NT2/D1 (cell line): ENCODE measurements at places on chromosomes 5 and 9.

DNA sequence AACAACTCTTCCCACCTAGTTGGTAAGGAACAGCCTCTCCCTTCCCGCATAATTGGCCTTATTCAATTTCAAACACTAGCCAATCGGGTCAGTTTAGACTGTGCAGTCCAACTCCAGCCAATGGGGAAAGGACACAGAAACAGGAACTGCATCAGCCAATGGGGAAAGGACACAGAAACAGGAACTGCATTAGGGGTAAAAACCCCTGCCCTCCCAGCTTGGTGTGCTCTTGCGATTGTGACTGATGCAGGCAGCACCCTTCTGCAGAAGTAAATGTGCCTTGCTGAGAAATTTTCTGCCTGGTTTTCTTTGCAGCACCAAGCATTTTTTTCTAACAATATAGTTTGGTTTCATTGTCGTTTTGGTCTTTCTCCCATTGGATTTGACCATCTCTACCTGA lies 8.5 kb upstream of the GLT6D1 start:
- DNase-seq: no peak

GRCh38 chr9:17744786-17745185 lies 165.9 kb downstream of the SH3GL2 start:
- DNase-seq: peak; percentile 33

DNA sequence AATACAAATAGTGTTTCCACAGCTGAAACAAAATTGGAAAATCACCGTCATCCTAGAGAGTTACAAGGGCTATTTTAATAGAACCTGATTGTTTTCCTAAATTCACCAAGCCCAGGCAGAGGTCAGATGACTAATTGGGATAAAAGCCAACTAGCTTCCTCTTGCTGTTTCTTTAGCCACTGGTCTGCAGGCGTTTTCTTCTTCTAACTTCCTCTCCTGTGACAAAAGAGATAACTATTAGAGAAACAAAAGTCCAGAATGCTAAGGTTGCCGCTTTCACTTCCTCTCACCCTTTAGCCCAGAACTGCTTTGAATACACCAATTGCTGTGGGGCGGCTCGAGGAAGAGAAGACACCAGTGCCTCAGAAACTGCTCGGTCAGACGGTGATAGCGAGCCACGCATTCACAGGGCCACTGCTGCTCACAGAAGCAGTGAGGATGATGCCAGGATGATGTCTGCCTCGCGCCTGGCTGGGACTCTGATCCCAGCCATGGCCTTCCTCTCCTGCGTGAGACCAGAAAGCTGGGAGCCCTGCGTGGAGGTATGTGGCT lies at the start of gene TLR4:
TLR4 (plus strand) TSS at position 380 of the 552 bp plus-strand sequence; CDS start at position 450, 70 bp downstream.
- DNase-seq: no peak

DNA sequence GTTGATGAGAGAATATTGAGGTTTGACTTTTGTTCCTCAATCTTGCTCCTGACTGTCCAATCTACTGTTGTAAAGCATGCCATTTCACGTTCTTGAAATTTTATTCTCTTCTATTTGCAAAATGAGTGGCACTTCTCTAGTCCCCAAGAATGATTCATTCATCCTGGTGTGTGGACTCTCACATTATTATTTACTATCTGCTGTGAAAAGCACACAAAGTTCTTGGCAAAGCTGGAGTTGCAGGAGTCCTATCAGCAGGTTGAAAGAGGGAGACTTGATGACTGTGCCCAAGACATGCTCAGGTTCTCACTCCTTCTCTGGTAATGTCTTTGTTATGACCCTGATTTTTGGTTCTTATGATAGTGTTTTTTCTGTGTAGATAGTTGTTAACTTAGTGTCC lies 382.6 kb downstream of the DMRTA1 start:
- DNase-seq: no peak

- DNase-seq: no peak
These were observed 9.2 kb upstream of the MXD3 start for GRCh38 chr5:177320879-177321278.

- no peak for DNase-seq
These were observed 71.0 kb downstream of the INVS start for GRCh38 chr9:100170085-100170484.

DNA sequence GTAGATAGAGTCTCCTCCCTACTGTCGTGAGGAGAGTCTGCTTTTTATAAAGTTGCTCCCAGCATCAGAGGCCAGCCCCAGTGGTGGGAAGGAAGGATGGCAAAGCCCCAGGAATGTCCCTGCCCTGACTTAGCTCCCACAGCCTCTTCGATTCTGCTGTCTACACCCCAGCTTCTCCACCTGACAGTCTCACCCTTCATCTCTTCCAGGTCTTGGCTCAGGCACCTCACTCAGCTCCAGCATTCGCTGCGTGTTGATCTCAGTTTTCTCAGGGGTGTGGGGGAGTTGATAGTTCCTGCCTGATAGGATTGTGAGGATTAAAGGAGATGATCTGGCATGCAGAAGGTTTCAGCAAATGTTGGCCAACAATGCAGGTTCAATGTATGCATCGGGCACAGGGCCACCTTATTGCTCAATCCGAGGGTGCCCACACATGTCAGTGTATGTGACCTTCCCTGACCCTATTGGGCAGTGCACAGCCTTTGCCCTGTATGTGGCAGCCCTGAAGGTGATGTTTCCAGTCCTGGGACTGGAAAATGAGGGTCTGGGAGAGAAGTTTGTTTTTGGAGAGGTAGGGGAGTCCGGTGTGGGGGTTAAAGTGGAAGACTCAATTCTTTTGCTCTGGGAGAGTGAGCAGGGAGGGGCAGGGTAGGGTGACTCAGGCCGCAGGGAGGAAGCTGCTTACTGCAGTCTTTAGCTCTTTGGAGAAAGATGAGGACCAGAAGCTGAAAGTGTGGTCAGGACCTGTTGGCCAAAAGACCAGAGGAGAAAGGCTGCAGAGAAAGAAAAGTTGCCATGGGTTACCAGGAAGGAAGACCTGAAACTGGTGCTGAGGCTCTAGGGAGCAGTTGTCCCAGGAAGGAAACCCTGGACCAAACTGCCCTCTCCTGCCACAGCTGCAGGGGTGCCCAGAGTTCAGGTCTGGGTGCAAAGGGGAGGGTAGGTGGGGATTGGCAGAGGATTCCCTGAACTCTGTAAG lies 153.2 kb downstream of the MACROH2A1 start:
- no peak for DNase-seq

GRCh38 chr5:6568889-6569288 lies 64.0 kb downstream of the NSUN2 start:
- no peak for DNase-seq

GRCh38 chr9:124218987-124219461 lies 38.7 kb upstream of the NEK6 start:
- no peak for DNase-seq
